HT-29 (cell line): ENCODE measurements at places on chromosomes 4 and X.

DNA sequence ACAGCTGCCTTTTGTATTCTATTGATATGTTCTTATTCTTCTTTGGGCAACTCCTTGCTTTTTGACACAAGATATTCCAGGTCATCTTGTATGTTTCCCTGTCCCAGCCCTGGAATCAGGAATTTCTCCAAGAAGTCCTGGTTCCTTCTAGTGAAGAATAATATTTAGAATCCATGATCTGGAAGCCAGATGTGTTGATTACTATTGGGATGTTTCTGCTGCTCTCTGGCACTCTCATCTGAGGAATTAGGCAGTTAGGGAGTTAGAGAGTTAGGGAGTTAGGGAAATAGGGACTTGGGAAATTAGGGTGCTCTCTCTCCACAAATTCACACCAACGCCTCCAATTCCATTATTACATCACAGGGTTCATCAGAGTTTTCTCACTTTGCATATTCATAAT is 191.2 kb downstream of the ZNF330 start:
- no peak for DNase-seq

DNA sequence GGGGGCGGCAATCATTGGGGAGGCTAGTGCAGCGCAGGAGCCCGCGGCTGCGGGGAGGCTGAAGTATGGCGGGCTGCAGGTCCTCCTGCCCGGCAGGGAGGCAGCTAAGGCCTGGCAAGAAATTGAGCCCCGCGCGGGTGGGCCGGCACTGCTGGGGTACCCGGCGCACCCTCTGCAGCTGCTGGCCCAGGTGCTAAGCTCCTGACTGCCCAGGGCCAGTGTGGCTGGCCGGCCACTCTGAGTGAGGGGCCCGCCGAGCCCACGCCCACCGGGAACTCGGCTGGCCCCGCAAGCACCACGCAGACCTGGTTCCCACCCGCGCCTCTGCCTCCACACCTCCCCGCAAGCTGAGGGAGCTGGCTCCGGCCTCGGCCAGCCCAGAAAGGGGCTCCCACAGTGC is 94.9 kb downstream of the SLC39A8 start:
- no peak for DNase-seq

GRCh38 chrX:133461231-133461630 is 45.9 kb upstream of the GPC4 start:
- no peak for DNase-seq

- no peak for DNase-seq
Observed at GRCh38 chrX:114591121-114591520, 7.2 kb downstream of the HTR2C start.

DNA sequence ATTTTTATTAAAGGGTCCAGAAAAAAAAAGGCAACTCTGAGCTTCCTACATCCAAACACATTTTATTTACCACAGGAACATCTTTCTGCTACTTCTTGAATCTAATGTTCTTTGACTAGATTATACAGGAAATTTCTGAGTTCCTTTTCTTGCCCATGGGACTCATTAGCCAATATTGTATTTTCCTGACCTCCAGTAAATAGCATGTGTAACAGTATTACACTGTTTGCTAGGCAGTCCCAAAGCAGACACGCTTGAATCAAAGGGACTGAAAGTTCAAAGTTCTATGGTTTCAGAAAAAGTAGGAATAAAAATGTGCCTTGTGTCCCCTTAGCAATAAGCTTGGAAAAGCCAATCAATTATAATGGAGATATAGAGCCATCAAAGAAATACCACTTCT is 57.4 kb downstream of the MOSPD2 start:
- DNase-seq, result no peak

GRCh38 chrX:148632444-148632843 is 132.0 kb downstream of the AFF2 start:
- no peak for DNase-seq

DNA sequence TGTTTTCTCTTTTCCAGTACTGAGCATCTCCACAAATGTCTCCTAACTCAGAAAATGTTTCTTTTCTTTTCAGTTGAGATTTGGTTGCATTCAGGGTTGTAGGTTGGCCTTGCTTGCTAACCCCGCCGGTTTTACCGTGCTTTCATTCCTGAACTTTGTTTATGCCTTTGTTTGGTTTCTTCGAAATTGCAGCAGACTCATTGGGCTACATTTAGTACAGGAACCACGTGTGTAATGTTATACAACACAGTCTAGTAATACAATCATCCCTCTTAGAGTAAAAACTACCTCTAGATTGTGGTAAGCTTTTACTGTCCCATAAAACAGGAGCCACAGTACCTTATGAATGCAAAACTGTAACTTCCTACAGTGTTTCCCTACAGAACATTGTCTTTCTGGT is 57.9 kb downstream of the CCKAR start:
- DNase-seq, result no peak

DNA sequence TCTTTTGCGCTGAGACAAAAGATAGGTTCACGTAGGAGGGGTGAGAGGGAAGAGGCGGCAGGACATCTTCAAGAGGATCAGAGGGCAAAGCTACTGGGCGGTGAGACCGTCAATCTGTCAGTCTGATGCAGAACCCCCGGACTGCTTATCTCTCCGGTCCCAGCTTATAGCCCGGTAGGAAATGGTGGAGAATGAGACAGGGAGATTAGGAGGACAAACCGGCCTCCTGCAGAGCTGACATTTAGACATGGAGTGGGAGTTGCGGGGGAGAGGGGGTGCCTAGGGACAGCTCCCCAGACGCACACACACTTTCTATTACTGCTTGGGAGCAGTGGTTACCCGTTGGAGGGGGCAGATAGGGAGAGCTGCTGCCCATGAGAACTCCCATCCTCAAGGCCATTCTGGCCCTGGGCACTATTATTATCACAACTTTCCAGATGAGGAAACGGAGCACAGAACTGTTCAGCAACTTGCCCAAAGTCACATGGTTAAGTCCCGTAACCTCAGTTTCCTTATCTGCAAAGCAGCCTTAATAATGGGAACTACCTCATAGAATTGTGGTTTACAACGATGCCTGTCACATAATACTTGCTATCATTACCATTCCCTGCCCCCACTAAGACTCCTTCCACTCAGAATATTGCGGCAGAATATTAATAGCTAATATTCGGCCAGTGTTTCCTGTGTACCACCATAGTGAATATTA is 1.1 kb upstream of the HDAC6 start:
- no peak for DNase-seq

DNA sequence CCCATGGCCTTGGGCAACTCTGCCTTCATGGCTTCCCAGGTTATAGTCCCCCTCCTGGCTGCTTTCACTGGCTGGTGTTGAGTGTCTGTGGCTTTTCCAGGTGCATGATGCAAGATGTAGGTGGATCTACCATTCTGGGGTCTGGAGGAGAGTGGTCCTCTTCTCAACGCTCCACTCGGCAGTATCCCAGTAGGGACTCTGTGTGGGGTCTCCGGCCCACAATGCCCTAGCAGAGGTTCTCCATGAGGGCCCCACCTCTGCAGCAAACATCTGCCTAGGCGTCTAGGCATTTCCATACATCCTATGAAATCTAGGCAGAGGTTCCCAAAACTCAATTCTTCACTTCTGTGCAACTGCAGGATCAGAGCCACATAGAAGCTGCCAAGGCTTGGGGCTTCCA is 763.4 kb upstream of the EPHA5 start:
- DNase-seq, result no peak

- peak; percentile 22 for DNase-seq
Observed at GRCh38 chr4:56160636-56161035, 211.9 kb downstream of the CEP135 start.

- no peak for DNase-seq
Observed at GRCh38 chr4:3655963-3656362, 110.2 kb upstream of the ADRA2C start.
